MCF 10A (cell line): ENCODE measurements at places on chromosomes 6 and 20.

GRCh38 chr20:60172346-60172984 lies 214.2 kb downstream of the CDH26 start:
- DNase-seq: no peak

DNA sequence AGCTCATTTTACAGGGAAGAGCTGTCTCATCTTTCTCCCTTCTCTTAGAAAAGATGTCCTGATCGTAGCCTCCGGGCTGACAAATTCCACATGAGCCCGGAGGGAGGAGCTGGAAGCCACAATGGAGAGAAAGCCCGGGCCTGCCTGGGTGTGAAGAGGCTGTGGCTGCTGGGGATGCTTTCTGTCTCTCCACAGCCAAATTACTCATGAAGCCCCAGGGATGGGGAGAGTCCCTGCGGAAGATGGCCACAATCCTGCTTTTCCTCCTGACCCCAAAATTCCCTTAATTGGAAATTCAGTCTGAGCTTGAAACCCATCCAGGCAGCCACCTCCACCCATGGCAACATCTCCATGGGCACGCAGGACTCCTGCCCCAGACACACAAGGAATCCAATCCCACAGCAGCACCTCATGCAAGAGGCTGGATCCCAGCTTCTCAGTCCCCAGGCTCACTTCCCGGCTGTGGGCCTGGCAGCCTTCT lies 32.4 kb downstream of the JPH2 start:
- DNase-seq: peak; percentile 30

DNA sequence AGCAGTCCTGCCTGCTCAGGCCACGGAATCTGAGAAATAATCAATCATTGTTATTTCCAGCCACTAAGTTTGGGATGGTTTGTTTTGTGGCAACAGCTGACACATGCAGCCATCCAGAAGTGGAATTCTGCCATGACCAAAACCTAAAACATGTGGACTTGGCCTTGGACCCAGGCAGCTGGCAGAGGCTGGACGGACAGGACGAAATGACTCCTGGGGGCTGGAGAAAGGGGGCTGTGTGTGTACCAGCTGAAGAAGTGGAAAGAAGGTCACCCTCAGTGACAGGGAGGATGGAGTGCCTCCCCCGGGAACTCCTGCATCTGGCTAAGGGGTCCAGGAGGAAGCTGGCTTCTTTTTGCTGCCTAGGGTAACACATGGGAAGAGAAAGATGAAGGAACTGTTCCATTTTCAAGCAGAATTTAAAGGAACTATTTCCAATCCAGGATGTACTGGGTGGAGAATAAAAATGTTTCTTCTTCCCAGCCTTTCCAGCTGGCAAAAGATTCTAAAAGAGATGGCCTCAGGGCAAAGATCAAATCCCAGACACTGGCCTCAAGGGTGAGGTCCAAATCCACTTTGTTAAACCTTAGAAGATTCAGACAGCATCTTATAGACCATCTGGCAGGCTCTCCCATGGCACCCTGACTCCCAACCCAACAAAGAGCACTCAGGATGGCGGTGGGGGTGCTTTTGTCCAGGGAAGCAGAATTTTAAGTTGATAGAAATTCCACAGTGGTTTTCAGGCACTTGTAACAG lies 14.3 kb downstream of the SERPINB6 start:
- DNase-seq: no peak

DNA sequence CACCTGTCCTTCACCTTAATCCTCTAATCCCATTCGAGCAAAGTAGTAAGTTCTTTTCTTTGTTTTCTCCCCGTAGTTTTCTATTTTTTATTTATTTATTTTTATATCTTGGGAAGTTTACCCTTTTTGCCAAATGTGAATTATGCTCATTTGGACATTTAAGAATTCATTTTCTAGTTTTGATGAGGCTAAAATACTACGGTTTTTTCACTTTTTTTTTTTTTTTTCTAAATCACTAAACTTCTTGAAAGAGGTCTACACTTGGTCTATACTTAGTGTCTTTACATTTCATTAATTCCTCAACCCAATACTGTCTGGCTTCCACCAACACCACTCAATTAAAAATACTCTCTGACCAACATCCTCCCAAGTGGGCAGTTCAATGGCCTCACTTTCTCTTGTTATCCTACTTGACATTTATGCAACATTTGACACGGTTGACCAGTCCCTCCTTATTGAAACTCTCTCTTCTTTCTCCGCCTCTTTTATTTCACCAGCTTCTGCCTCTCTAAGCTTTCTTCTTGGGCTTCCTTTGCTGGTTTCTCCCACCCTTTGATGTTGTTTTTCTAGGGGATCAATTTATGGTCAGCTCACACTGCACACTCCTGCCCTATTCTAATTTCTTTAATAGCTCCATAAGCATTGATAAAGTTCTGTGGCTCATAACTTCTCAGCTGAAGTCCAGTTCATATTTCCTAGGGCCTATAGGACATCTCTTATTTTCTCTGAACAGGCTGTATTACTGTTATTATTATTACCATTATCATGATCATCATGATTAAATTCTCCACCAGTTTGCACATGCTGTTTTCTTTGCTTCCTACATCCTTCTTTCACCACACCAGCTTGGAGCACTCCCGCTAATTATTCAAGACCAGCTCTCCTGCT lies 72.6 kb upstream of the CITED2 start:
- DNase-seq: no peak
